ENCODE measurements at places on chromosomes 6 and 20.

DNA sequence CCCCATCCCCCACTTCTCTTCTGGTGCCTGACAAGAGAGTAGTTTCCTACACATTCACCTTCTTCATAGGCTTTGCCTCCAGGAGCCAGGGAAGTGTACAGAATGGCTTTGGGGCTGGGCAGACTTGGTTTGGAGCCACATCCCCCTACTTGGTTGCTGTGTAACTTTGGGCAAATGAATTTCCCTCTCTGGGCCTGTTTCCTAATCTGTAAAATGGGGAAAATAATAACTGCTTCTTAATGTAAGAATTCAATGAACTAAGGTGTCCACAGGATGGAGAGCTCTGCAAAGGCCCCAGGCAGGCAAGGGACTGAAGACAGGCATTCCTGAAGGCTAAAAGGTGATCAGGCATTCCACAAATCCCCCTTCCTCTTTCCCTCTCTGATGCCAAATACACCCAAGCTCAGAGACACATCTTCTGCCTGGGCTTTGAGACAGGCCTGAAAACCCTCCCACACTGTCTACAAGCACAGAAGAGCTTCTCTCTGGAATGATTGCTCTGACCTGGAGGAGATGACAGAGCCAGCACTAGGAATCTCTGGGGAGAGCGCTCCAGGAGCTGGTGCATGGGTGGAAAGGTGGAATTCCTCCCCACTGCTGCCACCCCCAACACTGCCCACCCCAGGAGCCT is 6.9 kb upstream of the C20orf203 start:
- DNase-seq: no peak

DNA sequence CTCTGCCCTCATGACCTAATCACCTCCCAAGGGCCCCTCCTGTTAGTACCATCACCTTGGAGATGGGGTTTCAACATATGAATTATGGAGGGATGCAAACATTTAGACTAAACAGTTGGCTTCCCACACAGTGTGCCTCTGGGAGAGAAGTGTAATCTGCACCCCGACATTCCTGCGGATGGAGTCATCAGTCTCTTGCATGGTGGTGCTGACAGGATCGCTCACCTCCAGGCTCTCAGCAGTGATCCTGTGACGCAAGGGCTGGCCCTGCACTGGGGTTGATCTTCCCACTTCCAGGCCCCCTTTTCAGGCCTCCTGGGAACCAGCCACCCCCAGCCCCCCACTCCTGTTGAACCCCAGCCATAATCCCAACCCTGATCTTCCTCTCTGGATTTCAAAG is 16.0 kb upstream of the PI16 start:
- DNase-seq: no peak

GRCh38 chr6:84340422-84340821 is 113.0 kb upstream of the CEP162 start:
- no peak for DNase-seq

DNA sequence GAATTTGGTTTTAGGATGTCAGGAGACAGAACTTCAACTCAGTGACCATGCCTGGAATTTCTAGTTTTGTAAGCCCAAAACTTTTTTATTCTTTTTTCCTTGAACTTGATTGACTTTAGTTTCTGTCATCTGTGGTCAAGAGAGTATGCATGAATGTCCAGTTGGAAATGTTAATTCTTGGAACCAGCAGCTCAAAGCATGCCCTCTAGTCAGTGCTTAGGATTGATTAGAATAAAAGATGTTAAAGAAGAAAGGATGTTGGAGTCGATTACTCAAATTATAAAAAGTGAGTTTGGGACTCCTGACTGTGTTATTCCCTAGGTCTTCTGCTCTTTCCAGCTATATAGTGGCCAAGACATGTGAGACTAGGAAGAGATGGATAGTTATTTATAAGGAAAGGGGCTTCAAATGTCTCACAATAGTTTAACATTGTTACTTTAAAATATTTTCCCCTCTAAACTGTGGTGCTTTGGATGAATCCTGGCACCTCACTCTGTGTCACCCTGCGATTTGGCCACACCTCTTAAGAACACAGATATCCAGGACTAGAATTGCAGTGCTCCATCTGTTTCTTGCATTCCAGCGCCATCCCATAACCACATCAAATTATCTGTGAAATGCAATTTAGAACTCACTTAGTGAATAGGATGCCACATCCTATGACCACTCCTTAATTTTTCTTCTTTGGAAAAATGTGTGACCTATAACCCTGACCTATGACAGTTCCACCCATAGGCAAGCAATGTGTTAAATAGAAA is 298.5 kb downstream of the EYA4 start:
- DNase-seq: no peak

- DNase-seq: no peak
Observed at GRCh38 chr6:105748737-105749161, 337.4 kb upstream of the PRDM1 start.

DNA sequence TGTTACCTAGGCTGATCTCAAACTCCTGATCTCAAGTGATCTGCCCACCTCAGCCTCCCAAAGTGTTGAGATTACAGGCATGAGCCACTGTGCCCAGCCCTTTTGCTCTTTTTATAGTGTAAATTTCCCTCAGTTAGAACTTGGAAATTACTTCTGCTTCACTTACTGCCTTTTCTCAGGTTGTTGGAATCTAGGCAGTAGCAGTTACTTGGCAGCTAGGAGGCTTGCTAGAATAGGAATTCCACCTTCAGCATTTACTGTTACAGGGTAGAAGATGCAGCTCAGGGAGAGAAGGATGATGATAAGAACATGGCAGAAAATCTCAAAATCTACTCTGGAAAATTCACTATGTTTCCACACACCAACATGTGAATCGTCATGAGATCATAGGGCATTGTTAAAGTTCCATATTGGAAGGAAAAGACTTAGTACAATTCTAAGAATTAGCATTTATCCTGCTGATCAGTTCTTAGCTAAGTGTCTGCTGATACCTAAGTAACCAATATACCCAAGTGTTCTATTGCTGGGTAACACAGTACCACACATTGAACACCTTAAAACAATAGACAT is 182.2 kb downstream of the SLC16A10 start:
- no peak for DNase-seq

- no peak for DNase-seq
Observed at GRCh38 chr20:54167909-54168872, 5.6 kb downstream of the CYP24A1 start.

DNA sequence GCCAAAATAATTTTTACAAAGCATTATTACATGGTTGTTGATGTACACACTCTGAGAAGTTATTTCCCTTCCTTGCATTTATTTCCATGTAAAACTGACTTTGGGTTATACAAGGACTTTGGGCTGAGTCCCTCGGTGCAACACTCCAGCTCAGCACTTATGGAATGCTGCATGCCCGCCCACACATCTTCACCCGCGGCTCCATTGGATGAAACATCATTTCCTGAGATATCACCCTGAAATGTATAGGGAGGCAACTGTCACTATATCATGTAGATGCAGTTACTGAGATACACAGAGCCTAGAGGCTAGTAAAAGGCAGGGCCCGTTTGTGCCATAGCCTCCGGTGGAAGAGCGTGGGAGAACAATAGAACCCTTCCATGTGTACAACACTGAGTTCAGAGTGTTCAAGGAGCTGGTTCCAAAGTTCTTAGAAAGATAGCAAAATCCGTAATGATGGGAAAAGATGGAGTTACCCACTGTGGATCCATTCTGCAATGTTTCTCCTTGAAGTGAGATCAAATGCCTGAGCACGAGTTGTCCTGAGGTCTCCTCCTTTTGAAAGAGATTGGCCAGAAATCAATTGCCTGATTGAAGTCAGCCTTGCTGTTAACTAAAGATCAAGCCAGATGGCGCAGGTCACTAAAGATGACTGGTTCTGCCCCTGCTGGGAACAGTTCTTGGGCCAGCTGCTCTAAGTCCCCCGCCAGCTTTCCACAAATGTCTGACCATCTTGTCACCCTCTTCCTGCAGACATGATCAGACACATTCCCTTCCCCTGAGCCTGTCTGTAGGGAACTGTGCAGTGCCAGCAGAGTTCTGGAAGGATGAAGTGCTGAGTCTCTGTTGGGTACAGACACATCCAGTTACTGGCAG is 100.9 kb upstream of the IYD start:
- DNase-seq: no peak

DNA sequence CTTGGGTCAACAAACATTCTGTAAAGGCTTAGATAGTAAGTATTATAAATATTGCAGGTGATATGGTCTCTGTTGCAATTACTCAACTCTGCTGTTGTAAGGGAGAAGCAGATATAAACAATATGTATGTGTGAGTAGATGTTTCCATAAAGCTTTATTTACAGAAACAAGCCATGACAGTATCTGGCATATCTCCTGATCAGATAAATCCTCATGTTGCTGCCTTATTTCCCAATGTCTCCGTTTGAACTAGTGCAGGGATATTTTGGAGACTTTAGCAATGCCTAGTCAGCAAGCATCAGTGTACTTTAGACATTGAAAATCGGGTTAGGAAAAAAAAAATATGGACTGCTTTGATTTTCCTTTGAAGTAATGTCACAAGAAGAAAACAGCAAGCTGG is 96.1 kb downstream of the LAMA2 start:
- no peak for DNase-seq

- no peak for DNase-seq
Observed at GRCh38 chr20:62902926-62903615, 23.2 kb downstream of the DIDO1 start.

- no peak for DNase-seq
Observed at GRCh38 chr6:167323111-167323510, 1.8 kb upstream of the TTLL2 start.

DNA sequence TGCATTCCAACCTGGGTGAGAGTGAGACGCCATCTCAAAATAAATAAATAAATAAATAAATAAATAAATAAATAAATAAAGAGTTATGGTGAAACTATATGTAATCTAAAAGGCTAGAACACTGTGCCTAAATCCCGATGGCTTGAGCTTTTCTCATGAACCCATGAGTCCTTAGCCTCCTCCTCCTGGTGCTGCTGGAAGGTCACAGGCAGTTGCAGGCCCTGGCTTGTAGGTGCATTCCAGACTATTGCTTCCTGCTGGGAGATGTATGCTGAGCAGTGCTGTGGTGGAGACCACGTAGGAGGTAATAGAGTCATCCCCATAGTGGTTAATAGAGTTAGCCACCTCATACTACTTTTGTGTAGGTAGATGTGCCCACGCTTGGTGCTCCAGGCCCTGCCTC is 12.5 kb downstream of the PTK7 start:
- DNase-seq: no peak

DNA sequence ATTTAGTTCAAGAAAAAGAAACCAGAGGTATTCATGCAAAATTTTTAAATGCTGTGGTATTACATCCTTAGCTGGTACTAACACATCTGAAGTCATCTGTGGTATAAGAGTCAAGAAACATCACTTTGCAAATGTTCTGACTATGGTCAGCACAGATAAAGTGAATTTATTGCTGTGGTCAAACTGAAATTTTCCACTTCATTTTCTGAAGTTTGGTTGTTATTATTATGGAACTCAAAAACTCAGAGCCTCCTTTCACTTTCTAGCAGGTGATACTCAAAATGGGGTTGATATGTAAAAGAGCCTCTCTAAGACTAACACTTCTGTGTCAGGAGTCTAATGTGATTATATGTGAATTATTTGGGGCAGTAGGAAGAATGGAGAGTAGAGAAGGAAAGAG is 257.8 kb downstream of the RNGTT start:
- DNase-seq: no peak

DNA sequence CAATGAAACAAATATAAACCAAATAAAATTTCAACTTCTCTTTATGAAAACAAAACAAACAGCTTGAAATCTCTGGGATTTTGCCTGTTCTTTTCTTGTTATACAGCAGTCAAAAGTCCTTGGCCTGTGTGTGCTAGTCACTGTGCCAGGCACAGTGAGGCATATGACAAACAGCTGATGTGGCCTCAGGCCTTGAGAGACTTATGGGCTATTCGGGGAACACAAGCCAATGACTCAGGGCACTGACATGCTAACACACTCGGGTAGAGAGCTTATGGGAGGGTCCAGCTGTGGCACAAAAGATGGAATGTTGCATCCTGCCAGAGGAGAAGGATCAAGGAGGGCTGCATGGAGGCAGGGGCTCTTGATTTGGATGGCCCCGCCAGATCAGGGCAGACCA is 95.4 kb upstream of the NKX2-2 start:
- DNase-seq: no peak

DNA sequence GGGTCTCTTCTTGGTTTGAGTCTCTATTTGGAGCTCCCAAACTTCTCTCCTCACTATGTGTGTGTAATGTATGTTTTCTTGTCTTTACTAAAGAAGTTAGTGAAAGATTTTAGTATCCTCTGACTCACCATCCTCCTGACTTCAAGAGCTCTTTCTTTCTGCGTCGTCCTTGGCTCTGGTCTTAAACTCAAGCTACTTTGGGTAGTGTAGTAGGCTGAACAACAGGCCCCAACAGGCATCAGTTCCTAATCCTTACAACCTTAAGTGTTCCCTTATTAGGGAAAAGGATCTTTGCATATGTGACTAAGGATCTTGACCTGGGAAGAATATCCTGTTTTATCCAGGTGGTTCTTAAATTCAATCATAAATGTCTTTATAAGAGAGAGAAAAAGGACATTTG is 810.2 kb downstream of the MAFB start:
- no peak for DNase-seq

GRCh38 chr6:132664309-132665034 is 5.5 kb upstream of the TAAR1 start:
- DNase-seq: no peak

DNA sequence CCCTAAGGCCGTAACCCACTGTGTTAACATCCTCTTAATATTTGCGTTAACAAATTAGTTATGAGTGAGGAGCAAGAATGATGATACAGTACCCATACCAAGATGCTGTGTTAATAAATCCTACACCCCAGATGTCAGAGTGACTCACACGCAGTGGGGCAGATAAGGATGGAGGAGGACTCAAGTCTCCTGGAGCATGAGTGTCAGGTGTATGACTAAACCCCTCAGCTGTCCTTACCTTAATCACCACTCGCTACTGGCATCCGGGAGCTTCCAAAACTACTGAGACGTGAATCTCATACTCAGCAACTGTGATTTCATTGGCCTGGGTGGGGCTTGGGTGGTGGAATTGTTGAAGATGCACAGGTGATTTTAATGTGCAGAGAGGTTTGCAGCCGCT is 131.3 kb upstream of the MTHFD1L start:
- DNase-seq: no peak

- no peak for DNase-seq
Observed at GRCh38 chr6:44235269-44235668, 11.6 kb upstream of the HSP90AB1 start.

- DNase-seq: no peak
Observed at GRCh38 chr20:44284032-44284431, 27.0 kb downstream of the FITM2 start.

Measured in nephron progenitor cell (in vitro differentiated cells).